ENCODE measurements at places on chromosomes 7 and 10. TPM values are rescaled to one million over a fixed set of nuclear protein-coding genes. Genes with fewer than 3 reads are reported as not detected.

The TUBAL3 gene
- total RNA-seq = not detected

The HOXA9 gene
- 1.0 TPM for total RNA-seq

The PNLIPRP3 gene
- total RNA-seq = not detected

The ITGA8 gene
- total RNA-seq = 4.4 TPM

The C10orf67 gene
- total RNA-seq = 0.27 TPM

The SUN3 gene
- total RNA-seq = not detected

The EBF3 gene
- 0.36 TPM for total RNA-seq

The OR9A2 gene
- total RNA-seq = not detected

The LMTK2 gene
- total RNA-seq = 13.6 TPM

The PRKG1 gene
- 21.1 TPM for total RNA-seq

The CALHM1 gene
- total RNA-seq = not detected

The STEAP4 gene
- 3.0 TPM for total RNA-seq

The FAM24A gene
- total RNA-seq = not detected

The EMX2 gene
- total RNA-seq = 9.3 TPM

The H2BK1 gene
- total RNA-seq = not detected

DNA sequence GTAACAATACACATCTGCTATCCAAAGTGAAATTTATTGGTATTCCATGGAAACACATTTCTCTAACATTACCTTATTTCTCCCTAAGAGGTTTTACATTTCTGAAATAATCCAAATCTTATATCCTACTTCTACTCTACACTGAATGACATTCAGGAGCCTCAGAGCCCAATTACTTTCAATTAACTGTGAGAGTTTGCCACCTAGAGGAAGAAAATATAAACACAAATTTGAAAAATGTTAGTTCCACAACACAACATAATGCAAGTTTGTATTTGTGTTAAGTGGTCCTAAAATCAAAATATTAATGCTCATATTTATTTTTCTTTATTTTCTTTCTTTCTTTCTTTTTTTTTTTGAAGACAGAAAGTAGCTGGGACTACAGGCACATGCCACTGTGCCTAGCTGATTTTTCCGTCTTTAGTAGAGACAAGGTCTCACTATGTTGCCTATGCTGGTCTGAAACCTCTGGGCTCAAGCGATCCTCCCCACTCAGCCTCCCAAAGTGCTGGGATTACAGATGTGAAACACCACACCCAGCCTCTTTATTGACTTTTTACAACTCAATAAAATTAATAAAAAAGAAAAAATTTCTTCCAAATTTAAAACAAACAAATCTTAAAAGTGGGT, 46.0 kb downstream of the ATAD1 start:
- H3K27ac ChIP-seq = no peak overlapping the region
- H3K36me3 ChIP-seq = no peaks in the 10 kb centered on the region
- DNase-seq = no peak
- no peaks in the 10 kb centered on the region for H3K27me3 ChIP-seq

- H3K36me3 ChIP-seq = no peaks in the 10 kb centered on the region
- no peak overlapping the region for H3K4me3 ChIP-seq
- no peaks in the 10 kb centered on the region for H3K4me1 ChIP-seq
- no peaks in the 10 kb centered on the region for H3K27me3 ChIP-seq
- H3K27ac ChIP-seq = no peak overlapping the region
- DNase-seq = peak; percentile 48
These were observed 49.1 kb upstream of the CDC14C start for GRCh38 chr7:48875045-48875916.

DNA sequence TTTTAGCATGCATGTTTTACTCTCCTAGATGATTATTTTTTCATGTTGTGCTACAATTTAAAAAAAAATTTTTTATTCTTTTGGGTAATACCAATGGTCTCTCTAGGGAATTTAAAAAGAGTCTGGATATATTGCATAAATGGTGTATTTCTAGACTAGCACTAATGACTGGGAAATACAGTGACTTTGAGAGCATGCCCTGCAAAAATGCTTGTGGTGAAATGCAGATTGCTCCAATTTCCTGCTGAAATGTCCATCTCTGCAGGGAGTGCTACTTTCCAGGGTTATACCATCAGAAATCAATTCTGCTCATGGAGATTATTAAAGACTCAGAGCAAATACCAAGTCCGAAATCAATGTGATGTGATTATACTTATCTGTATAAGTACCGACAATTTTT, 186.1 kb downstream of the PRKG1 start:
- H3K27ac ChIP-seq = no peak overlapping the region
- H3K4me3 ChIP-seq = no peak overlapping the region
- no peaks in the 10 kb centered on the region for H3K4me1 ChIP-seq
- no peaks in the 10 kb centered on the region for H3K27me3 ChIP-seq

DNA sequence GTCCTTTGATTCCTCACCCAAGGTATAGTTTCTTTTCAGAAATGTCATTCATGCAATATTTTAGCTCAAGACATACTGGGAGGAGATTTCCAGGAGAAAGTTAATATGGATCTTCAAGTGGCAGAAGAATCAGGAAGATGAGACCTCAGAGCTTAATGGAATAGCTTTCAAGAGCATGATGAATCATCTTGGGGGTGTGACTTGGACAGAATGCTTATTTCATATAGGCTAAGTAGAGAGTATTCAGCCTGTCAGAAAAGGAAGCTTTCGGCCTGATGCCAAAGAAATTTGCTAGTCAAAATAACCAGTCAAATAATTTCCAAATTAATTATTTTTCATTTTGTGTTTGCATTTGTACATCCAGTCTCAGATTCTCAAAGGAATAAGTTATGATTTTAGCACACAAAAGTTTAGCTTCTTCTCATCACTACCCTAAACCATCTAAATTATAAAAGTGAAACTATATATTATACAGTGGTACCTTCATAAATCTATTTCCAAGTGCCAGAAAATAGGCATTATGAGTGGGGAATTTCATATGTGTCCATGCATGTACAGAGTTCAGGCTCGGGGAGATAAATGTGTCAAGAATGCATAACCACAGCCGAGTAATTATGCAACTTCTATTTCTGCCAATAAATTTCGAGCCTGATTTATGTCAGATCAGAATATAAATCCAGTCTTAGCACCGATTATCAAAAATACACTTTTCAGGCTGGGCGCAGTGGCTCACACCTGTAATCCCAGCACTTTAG, 27.3 kb upstream of the CALD1 start:
- no peak for DNase-seq
- peaks cover 4% of the 10 kb centered on the region for H3K4me1 ChIP-seq
- H3K4me3 ChIP-seq = no peak overlapping the region
- no peak overlapping the region for H3K27ac ChIP-seq

- H3K27ac ChIP-seq = no peak overlapping the region
- no peak for DNase-seq
- H3K4me3 ChIP-seq = no peak overlapping the region
- no peaks in the 10 kb centered on the region for H3K27me3 ChIP-seq
- H3K4me1 ChIP-seq = no peaks in the 10 kb centered on the region
These were observed 18.0 kb upstream of the ARID5B start for GRCh38 chr10:61883371-61884025.

DNA sequence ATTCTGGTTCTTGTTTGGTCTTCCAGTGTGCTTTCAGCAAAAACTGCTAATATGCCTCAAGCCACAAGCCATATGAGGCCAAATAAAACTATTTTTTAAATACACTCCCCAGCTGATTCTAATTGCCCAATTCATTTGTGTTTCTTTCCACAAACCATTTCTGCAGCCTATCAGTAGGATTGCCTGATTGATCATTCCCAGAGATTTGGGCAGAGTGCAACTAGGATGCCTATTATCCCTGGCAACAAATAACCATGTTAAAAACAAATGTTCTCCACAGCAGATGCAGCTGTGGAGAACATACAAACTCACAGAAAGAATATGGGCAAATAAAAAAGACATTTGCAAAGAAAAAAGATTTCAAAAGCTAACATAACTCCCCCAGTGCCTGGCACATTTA, 76.9 kb upstream of the CAV2 start:
- H3K27me3 ChIP-seq = no peaks in the 10 kb centered on the region
- DNase-seq = no peak
- no peak overlapping the region for H3K4me3 ChIP-seq
- H3K36me3 ChIP-seq = no peaks in the 10 kb centered on the region
- H3K27ac ChIP-seq = no peak overlapping the region

- no peaks in the 10 kb centered on the region for H3K36me3 ChIP-seq
- H3K27ac ChIP-seq = no peak overlapping the region
- no peaks in the 10 kb centered on the region for H3K27me3 ChIP-seq
- no peak overlapping the region for H3K4me3 ChIP-seq
These were observed 473.6 kb downstream of the PARD3 start for GRCh38 chr10:34341473-34341872.

GRCh38 chr7:27156916-27157701, 634 bp upstream of the HOXA7 start:
- peaks cover 4% of the 10 kb centered on the region for H3K4me1 ChIP-seq
- peak overlapping the region; percentile 61 for H3K4me3 ChIP-seq
- no peaks in the 10 kb centered on the region for H3K36me3 ChIP-seq
- peak; percentile 31 for DNase-seq
- no peak overlapping the region for H3K27ac ChIP-seq

DNA sequence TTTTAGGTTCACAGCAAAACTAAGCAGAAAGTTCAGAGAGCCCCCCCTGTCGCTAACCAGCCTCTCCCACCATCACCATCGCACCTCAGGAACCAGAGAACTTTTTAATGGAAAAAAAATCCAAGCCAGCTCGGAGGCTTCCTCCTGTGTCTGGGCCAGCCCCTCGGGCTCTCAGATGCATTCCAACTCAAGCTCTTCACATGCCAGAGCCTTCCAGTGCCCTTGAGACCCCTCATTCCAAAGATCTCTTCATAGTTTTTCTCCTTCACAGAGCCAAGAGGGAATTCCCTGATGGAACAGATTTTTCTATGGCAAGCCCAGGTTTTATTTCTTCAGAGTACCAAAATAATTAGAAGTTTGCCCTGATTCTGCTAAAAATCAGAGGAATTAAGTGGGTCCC, 153.4 kb upstream of the LANCL2 start:
- no peak overlapping the region for H3K4me3 ChIP-seq
- peaks cover 3% of the 10 kb centered on the region for H3K4me1 ChIP-seq
- H3K27ac ChIP-seq = no peak overlapping the region
- no peak for DNase-seq
- no peaks in the 10 kb centered on the region for H3K36me3 ChIP-seq

GRCh38 chr7:94907811-94908322, 473 bp downstream of the PPP1R9A start:
- H3K4me1 ChIP-seq = peaks cover 3% of the 10 kb centered on the region
- peak; percentile 37 for DNase-seq
- H3K36me3 ChIP-seq = no peaks in the 10 kb centered on the region
- peak overlapping the region; percentile 66 for H3K27ac ChIP-seq
- no peaks in the 10 kb centered on the region for H3K27me3 ChIP-seq

DNA sequence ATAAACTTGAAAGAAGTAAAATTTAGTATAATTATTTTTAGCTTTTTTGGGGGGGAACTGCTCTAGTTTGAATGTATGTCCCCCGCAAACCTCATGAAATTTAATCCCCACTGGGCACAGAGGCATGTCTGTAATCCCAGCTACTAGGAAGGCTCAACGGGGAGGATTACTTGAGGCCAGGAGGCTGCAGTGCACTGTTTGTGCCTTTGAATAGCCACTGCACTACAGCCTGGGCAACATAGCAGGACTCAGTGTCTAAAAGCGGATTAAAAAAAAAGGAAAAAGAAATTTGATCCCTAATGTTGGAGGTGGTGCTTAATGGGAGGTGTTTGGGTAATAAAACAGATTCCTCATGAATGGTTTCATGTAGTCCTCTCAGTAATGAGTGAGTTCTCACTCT, 43.1 kb upstream of the PHF14 start:
- H3K36me3 ChIP-seq = no peaks in the 10 kb centered on the region
- no peak for DNase-seq
- no peak overlapping the region for H3K4me3 ChIP-seq

DNA sequence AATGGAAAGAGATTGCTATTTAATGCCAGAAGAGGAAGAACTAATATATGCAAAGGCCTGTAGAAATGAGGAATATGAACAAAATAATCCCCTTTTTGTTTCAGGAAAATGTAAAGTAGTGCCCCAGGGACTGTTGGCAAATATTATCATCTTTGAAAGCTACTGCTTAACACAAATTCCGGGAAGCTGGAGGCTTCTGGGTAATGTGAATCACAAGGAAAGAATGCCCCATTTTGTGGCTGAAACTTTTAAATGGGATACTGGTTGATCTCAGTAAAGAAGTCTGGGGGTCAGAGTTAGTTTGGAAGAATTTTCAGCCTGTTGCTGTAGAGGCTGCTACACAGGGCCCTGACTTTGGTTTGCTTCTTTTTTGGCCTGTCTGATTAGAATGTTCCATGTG, 141.0 kb downstream of the PTEN start:
- no peak overlapping the region for H3K4me3 ChIP-seq
- DNase-seq = no peak
- H3K4me1 ChIP-seq = no peaks in the 10 kb centered on the region
- H3K36me3 ChIP-seq = no peaks in the 10 kb centered on the region
- no peaks in the 10 kb centered on the region for H3K27me3 ChIP-seq

GRCh38 chr10:37992083-37992482, 15.6 kb upstream of the ZNF25 start:
- H3K36me3 ChIP-seq = no peaks in the 10 kb centered on the region
- no peak overlapping the region for H3K4me3 ChIP-seq
- no peaks in the 10 kb centered on the region for H3K4me1 ChIP-seq
- H3K27me3 ChIP-seq = no peaks in the 10 kb centered on the region

- no peaks in the 10 kb centered on the region for H3K36me3 ChIP-seq
- peaks cover 27% of the 10 kb centered on the region for H3K4me1 ChIP-seq
- no peak overlapping the region for H3K4me3 ChIP-seq
- no peak overlapping the region for H3K27ac ChIP-seq
- DNase-seq = no peak
- no peaks in the 10 kb centered on the region for H3K27me3 ChIP-seq
These were observed 82.9 kb downstream of the AUTS2 start for GRCh38 chr7:69681181-69681580.

GRCh38 chr7:41967156-41967555, 264.3 kb upstream of the INHBA start:
- no peaks in the 10 kb centered on the region for H3K36me3 ChIP-seq
- H3K4me1 ChIP-seq = peaks cover 2% of the 10 kb centered on the region
- no peak overlapping the region for H3K27ac ChIP-seq
- no peak overlapping the region for H3K4me3 ChIP-seq
- H3K27me3 ChIP-seq = no peaks in the 10 kb centered on the region

DNA sequence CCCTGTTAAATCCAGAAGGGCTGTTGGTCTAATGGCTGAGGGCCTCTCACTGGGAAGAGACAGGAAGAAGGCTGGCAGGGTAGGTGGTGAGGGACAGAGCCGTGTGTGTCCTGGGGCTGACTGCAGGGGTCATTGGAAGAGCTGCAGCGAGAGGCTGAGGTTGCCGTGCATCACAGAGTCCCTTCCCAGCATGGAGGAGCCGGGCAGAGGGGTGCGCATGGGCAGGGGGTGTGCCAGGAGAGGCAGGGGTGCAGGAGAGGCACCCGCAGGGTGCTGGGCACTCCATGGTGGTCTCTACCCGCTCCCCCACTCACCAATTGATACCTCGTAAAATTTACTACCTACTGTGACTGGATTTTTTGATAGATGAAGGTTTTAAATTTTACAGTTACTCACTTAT, 124.3 kb downstream of the ACTR3B start:
- DNase-seq = no peak
- H3K4me1 ChIP-seq = no peaks in the 10 kb centered on the region
- no peaks in the 10 kb centered on the region for H3K27me3 ChIP-seq
- no peak overlapping the region for H3K4me3 ChIP-seq
- no peak overlapping the region for H3K27ac ChIP-seq

All from ovary (tissue), 10 donors.